ENCODE measurements at places on chromosomes 16 and 17.

DNA sequence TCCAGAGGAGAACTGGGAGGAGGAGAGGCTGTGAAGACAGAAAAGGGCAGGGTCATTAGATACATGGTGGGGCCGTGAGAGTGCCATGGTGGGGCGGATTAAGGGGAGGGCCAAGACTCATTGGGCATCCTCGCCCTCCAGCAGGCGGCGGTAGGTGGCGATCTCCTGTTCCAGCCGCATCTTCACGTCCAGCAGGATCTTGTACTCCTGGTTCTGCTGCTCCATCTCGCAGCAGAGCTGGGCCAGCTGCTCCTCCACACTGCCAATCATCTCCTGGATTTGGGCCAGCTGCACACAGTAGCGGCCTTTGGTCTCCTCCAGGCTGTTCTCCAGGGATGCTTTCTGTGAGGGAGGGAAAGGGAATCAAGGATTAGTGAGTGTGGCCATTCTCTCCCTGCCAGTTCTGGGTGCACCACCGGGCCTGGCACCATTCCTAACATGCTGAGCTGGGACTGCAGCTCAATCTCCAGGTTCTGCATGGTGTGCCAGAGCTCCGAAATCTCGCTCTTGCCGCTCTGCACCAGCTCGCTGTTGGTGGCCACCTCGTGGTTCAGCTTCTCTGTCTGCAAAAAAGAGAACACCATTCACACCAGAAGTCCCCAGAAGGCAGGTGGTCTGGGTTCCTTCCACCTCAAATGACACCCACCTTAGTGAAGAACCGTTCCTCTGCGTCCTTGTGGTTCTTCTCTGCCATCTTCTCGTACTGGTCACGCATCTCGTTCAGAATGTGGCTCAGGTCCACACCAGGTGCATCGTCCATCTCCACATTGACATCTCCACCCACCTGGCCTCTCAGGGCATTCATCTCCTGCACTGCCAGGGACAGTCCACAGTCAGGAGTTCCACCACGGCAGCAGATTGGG lies 129.0 kb downstream of the CCDC144A start:
- DNase-seq, result no peak

- no peak for DNase-seq
These were observed 1.5 kb upstream of the SRCAP start for GRCh38 chr16:30697264-30698138.

- no peak for DNase-seq
These were observed 59.4 kb downstream of the FOXL1 start for GRCh38 chr16:86637744-86638143.

GRCh38 chr16:15538507-15538906 lies 104.1 kb downstream of the BMERB1 start:
- no peak for DNase-seq

GRCh38 chr17:852349-852748 lies 70.2 kb downstream of the MRM3 start:
- DNase-seq, result no peak

DNA sequence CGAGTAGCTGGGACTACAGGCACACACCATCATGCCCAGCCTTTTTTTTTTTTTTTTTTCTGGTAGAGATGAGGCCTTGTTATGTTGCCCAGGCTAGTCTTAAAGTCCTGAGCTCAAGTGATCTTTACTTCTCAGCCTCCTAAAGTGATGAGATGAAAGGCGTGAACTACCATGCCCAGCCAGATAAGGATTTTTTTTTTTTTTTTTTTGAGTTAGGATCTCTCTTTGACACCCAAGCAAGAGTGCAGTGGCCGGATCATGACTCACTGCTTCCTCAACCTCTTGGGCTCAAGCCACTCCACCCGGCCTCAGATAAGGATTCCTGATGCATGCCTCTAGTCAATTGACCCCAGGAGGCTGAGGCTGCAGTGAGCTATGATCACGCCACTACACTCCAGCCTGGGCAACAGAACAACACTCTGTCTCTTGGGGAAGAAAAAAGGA lies 11.2 kb upstream of the PLEKHG4 start:
- DNase-seq, result no peak

DNA sequence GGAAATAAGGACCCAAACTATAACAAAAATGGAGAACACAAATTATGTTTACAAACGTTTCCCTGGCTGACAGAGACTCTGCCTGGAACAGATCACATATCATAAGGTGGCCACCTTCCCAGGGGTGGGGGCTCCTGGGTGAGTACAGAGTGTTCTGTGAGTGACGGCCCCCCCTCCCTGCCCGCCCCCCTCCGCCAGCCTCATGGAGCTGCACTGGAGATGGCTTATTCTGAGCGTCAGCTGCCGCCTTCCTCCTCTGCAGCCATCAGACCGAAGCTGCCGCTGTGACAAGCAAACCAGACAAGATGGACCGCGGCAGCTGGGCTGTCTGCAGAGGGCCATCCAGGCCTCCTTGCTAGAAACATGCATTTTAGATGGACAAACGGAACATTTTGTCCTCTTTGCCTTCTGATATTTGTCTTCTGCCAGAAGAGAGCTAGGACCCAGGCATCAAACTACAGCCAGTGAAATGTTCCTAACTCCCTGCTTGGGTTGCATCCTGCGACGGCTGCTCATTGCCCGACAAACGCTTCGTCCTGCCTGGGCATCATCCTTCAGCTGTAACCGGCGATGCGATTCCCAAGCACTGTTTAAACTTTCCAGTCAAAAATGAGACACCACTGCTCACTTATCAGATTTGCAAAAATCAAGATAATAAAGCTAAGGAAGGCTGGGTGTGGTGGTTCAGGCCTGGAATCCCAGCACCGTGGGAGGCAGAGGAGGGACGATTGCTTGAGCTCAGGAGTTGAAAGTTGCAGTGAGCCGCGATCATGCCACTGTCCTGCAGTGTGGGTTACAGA lies 15.3 kb upstream of the RPTOR start:
- no peak for DNase-seq

- DNase-seq, result no peak
These were observed 3.9 kb downstream of the LPO start for GRCh38 chr17:58242171-58242784.

GRCh38 chr16:52781005-52781630 lies 234.2 kb upstream of the TOX3 start:
- DNase-seq, result no peak

- no peak for DNase-seq
These were observed 25.0 kb downstream of the XPO6 start for GRCh38 chr16:28186752-28187151.

- no peak for DNase-seq
These were observed 12.8 kb upstream of the PRR14 start for GRCh38 chr16:30637944-30638343.

- no peak for DNase-seq
These were observed 10.9 kb upstream of the ERCC4 start for GRCh38 chr16:13909069-13909468.

- DNase-seq, result no peak
These were observed 1494.7 kb downstream of the CDH8 start for GRCh38 chr16:60541535-60541934.

- DNase-seq, result no peak
These were observed 3.2 kb upstream of the NLK start for GRCh38 chr17:28039251-28039650.

DNA sequence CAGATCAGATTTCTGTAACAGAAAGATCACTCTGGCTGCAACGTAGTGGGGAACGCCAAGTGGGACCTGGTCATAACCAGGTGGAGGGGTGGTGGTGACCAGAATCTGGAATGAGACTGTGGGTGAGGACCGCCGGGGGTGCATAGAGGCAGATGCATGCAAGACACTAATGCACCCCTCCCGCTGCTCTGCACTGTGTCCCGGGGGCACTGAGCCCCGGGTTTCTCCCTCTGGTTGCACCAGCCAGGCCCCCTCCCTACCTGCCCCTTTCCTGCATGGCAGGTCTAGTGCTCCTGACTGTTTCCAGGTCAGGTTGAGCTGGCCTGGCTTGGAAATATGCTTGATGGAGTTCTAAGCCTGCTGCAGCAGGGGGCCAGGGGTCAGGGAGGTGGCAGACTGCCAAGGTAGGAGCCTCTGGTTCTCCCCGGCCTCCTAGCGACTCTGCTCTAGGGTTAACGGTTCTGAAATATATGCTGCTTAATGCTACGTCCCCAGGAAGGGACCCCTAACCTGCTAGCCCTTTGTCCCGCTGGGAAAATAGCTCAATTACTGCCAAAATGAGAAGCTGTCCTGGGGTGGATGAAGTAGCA lies 94.3 kb downstream of the SDK2 start:
- no peak for DNase-seq

Data from activated CD8-positive, alpha-beta memory T cell treated with anti-CD3 and anti-CD28 coated beads for 24 hours (primary cell).